ENCODE measurements at places on chromosomes 2 and 18.

- no peak for DNase-seq
Observed at GRCh38 chr2:207274530-207275189, 108.9 kb upstream of the KLF7 start.

DNA sequence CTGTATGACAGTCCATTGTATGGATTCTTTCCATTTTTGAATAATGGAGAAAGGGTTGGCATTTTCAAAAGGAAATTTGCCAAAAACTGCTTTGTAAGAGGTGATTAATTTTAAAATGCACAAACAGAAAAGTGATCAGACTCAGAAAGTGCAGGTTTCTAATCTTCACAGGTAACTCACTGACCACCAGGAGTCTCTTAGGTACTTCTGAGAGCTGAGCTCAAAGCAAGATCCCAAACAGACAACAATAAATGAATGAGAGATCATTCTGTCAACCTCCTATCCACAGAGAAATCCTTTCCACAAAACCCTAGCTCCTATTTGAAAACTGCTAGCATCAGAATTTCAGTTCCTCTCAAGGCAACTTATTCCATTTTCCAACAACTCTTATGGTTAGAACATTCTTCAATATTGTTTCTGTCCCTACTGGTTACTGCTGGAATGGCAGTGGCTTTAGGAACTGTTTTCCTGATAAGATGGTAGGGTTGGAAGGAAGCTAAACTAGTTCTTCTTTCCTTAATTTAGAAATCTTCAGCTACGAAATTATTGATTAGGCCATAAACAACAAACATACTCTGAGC is 20.6 kb upstream of the HAAO start:
- DNase-seq, result no peak

GRCh38 chr2:74017223-74017622 is 32.5 kb downstream of the TET3 start:
- DNase-seq, result no peak

- no peak for DNase-seq
Observed at GRCh38 chr2:127134833-127135830, 28.2 kb upstream of the BIN1 start.

DNA sequence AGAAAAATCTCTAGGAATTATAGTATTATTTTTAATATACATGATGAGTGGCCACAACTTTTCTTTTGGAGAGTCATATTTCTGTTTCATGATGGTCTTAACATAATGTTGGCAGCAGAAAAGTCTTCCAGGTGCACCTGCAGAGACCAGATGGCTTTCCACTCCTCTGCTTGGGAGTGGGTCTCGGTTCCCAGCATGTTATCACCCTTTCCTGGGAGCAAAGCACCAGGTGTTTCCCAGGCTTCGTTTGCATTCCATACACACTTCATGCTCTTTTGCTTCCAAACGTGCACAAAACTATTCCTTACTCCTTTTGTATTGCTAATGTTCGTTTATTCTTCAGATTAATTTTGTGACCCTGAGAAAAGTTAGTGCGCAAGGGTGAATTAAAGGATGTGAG is 305.2 kb downstream of the CDH2 start:
- no peak for DNase-seq

DNA sequence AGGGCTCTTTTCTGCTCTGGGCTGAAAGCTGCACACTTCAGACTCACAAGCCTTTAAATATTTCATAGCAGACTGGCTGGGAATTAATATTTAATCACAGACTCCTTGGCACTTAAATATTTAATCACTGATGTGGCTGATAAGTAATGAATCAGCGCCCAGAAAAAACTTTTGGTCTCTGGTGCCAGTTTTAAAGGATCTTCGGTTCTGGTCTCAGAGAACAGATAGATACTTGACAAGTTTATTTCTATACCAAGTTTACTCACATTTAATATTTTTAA is 201.2 kb downstream of the MYCN start:
- DNase-seq, result no peak

Measured in nephron progenitor cell (in vitro differentiated cells).